Aorta (tissue), 5 donors: ENCODE measurements at places on chromosomes 13 and 19. TPM values are rescaled to one million over a fixed set of nuclear protein-coding genes. Genes with fewer than 3 reads are reported as not detected.

- DNase-seq: peak; percentile 22
Observed at GRCh38 chr19:29001141-29001581, 211.8 kb downstream of the UQCRFS1 start.

DNA sequence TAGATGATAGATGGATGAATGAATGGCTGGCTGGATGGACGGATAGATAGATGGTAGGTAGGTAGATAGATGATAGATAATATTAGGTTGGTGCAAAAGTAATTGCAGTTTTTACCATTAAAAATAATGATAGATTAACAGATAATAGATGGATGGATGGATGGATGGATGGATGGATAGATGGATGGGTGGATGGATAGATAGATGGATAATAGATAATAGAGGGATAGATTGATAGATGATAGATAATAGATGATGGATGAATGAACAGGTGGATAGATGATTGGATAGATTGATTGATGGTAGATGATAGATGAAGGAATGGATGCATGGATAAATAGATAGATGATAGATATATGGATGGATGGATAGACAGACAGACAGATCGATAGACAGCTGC is 87.9 kb upstream of the RAP2A start:
- DNase-seq: no peak

GRCh38 chr13:102487330-102487729 is 85.5 kb upstream of the FGF14 start:
- DNase-seq: no peak

DNA sequence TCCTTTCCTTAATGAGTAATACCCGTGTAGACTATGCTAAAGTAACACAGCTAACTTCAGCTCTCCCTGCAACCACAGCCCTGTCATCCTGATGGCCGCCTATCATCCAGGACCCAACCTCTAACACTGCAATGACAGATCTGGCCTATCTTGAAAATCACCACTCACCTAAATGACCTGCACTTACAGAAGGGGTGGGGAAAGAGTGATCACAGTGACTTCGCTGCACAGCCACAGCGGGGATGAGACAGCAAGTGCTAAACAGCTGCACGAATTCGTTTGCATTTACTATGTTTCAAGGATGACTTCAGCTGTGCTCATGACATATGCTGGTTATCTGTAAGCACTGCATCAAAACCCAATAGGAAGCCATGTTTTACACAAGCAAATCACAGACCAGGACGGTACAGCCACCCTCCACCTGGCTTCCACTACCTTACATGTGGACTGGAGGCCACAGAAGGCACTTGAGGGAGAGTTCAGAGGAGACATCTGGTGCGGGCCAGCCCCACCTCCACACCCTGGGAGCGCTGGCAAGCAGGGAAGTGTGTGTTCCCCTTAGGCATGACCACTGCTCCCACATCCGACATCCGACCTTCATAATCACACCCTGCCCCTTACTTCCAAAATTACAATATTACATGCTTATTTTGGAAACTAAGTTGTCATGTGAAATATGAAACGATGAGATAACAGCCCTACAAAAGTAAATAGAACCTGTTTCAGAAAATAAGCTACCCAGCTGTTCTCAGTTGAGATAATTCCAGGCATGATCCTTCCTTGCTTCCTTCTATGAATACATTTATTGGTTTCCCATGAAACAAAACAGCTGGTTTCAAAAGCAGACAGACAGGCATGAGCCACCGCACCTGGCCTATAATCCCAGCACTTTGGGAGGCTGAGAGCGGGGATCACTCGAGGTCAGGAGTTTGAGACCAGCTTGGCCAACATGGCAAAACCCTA is 95.7 kb downstream of the STK24 start:
- DNase-seq: no peak

DNA sequence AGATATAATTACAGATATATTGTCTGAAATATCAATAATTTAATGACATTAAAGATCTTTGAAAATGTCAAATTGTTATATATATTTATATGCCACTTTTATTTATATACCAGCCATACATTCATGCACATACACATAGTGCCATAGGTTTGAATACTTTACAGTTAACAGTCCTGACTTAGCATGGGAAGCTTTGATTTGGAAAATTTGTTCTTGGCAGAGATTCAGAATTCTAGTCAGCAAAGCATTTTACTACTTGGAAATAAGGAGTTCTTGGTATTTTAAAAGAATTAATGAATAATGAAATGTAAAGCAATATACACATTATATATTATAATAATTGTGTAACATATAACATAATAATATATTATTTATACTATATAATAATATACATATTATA is 277.0 kb upstream of the PCDH20 start:
- no peak for DNase-seq

DNA sequence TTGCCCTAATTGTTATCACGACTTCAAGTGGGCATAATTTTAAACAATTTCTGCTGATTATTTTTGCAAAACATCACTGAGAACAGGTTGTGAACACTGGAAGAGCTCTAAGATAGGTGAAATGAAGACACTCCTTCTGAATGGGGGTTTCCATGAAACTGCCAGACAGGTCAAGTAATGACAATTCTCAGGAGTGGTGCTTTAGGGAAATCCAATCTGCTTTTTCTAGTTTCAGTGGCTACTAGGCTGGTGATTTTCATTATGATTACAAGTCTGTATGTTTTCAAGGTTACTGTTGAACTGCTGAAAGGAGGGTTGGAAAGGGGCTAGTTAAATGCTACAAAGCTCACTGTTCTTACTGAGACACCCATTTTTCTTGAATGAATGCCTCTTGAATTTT is 1724.2 kb downstream of the PCDH9 start:
- DNase-seq: no peak

GRCh38 chr13:45501175-45501526 is 36.4 kb downstream of the COG3 start:
- DNase-seq: no peak

GRCh38 chr13:33466262-33466661 is 180.7 kb upstream of the STARD13 start:
- DNase-seq: no peak

DNA sequence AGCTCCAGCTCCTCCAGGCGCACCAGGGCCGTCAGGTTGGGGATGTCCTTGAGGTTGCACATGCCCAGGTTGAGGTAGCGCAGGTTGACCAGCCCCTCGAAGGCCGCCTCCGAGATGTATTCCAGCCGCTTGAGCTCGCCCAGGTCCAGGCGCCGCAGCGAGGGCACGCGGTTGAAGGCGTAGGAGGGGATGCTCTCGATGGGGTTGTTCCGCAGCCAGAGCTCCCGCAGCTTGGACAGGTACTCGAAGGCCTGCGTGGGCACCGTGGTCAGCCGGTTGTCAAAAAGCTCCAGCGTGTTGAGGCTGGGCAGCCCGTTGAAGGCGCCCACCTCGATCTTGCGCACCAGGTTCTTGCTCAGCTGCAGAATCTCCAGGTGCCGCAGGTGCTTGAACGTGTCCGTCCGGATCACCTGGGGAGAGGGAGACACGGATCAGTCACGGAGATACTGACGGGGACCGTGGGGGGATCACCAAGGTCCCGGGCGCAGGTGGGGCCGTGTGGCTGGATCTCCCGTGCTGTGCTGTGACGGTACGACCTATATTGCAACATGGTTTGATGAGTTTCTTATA is 5.4 kb upstream of the ASPDH start:
- DNase-seq: peak; percentile 74

The ZNF492 gene
- total RNA-seq: 0.51 TPM

The C19orf73 gene
- 0.72 TPM for total RNA-seq
